Nephron progenitor cell (in vitro differentiated cells): ENCODE measurements at places on chromosomes 3 and 15.

- no peak overlapping the region for H3K27ac ChIP-seq
- H3K4me3 ChIP-seq: no peak overlapping the region
- peaks cover 31% of the 10 kb centered on the region for H3K4me1 ChIP-seq
- H3K36me3 ChIP-seq: no peaks in the 10 kb centered on the region
- no peak for DNase-seq
Observed at GRCh38 chr15:89441295-89441812, 55.0 kb downstream of the RHCG start.

- peak overlapping the region; percentile 76 for H3K27ac ChIP-seq
- H3K4me3 ChIP-seq: no peak overlapping the region
- H3K36me3 ChIP-seq: no peaks in the 10 kb centered on the region
- peaks cover 41% of the 10 kb centered on the region for H3K4me1 ChIP-seq
- no peak for DNase-seq
Observed at GRCh38 chr3:29331456-29332194, 50.8 kb downstream of the RBMS3 start.

DNA sequence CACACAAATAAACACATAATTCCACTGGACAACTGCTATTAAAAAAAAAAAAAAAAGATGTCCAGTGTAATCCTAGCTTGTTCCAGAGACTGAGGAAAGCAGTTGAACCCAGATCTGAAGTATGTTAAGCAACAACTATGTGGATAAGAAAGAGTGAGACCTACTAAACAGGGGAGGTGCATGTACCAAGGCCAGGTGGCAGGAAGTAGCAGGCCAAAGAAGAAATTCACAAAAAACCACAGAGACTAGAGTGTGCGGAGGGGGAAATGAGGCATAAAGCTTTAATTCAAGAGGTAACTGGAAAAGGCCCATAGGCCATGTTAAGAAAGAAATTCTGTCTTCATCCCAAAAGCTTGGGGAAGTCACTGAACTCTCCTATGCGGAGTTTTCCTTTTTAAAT, 490.0 kb downstream of the NAALADL2 start:
- H3K4me1 ChIP-seq: no peaks in the 10 kb centered on the region
- H3K27me3 ChIP-seq: no peaks in the 10 kb centered on the region
- H3K4me3 ChIP-seq: no peak overlapping the region
- peak overlapping the region; percentile 7 for H3K27ac ChIP-seq
- DNase-seq: no peak
- H3K36me3 ChIP-seq: no peaks in the 10 kb centered on the region

DNA sequence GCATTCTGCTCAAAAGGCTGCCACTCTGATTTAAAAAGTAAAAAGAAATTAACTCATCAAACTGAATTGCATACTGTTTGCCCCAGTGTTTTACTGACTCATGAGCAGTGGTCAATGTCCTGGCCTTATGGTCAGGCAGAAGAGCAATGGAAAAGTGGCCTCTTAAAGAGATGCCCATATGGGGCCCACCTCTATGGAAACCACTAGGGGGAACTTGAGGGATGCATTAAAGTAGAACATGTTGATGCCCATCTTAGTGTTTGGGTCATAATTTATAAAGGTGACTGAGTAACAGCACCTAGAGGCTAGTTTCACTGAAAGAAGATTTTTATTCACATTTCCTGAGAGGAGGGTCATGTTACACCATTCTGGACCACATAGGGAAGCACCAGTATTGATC, 66.5 kb upstream of the RNU6-1 start:
- no peak for DNase-seq
- peaks cover 22% of the 10 kb centered on the region for H3K4me1 ChIP-seq
- H3K4me3 ChIP-seq: no peak overlapping the region
- H3K27ac ChIP-seq: no peak overlapping the region
